ENCODE measurements at places on chromosomes 4 and X.

- no peak for DNase-seq
Measured at GRCh38 chr4:30720661-30721184, 554 bp downstream of the PCDH7 start.

- DNase-seq = no peak
Measured at GRCh38 chr4:89434364-89434988, 126.9 kb upstream of the GPRIN3 start.

DNA sequence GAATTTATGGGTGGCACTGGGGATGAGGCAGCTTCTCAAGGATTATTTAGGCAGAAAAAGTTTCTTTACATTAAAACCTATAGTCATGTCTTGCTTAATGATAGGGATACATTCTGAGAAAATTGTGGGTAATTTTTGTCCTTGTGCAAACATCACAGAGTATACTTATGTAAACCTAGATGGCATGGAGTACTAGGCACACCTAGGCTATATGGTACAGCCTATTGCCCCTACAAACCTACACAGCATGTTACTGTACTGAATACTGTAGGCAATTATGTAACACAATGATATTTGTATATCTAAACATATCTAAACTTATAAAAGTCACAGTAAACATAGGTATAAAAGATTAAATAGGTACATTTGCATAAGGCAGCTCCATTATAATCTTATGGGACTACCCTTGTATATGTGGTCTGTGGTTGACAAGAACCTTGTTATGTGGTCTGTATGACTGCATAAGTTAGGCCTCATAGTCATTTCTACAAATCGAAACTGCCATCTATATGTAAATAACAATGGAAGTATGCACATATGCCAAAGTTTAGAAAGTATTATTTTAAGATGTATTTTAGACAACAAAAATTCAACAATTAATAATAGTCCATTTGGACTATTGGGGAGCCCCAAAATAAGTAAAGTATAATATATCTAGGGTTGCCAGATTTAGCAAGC lies 87.3 kb downstream of the CFAP299 start:
- DNase-seq = no peak

DNA sequence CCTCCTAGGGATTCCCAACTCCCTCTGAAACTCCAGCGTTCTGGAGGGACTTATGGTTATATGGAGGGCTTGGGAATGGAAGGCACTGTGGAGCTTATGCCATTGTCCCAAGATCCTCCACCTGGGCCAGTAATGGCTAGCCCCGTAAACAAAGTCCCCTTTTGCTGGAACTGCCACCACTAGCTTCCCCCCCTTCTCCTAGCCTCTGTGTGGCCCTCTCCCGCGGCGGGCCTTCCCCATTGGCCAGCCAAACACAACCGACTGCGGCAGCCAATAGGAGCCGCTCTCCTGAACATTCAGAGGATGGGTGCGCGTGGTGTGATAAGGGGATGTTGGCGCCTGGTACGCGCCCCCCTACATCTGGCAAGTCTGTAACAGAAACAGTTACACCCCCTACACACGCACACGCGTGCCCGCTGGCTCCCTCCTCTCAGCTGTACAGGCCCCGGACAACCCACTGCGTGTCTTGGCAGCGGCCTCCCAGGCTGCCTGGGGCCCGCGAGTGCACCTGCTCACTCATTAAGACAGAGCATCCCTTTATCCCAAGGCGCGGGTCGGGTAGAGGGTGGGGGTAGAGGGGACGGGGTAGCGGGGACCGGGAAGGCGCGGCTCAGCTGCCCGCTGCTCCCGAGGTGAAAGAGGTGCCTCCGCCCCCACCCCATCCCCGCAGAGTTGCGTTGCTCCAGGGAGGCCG lies 863 bp upstream of the RAB33A start:
- no peak for DNase-seq

DNA sequence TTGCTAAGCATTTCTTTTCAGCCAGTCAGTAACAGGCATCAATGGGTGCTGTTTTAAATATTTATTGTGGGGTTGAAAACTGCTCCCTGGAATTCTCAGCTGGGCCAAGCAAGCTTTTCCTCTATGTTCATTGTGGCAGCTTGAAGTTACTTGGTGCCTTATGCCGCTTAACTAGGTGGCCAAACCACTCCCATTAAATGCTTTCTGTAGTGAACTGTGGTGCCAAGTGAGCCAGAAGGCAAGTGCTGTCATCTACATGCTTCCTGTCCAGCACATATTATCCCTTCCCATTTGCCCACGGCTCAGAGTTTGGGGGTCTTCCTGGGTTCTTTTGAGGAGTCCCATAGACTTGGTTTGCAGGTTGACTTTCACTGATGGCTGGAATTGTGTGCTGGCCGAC lies 64.8 kb downstream of the TAB3 start:
- DNase-seq = no peak

GRCh38 chrX:24979081-24979480 lies 36.7 kb downstream of the ARX start:
- DNase-seq = no peak

- DNase-seq = no peak
Measured at GRCh38 chrX:25343060-25343459, 327.3 kb upstream of the ARX start.

GRCh38 chr4:165965503-165965902 lies 92.5 kb downstream of the TLL1 start:
- no peak for DNase-seq

GRCh38 chr4:2799971-2800690 lies 7.2 kb downstream of the SH3BP2 start:
- DNase-seq = no peak

DNA sequence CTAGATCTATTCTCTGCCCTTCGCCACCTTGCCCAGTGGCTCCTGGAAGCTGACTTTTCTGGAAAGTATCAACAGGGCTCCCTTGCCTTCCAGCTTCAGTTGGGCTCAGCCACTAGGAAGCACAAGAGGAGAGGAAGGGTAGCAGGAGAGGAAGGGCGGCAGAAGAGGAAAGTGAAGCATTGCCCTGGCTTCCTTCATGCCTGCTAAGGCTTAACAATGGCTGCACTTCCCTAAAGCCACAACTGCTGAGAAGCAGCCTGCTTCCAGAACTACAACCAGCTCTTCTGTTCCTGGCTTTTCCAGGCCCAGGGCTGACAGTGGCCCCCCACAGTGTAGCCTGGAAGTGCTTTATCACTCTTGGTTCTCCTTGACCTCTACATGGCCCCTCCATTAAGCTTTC lies 29.1 kb upstream of the PGM2 start:
- no peak for DNase-seq

Data from stimulated activated CD4-positive, alpha-beta T cell treated with anti-CD3 and anti-CD28 coated beads, TNF-alpha, amount 100 ng/mL, for 1 hour (primary cell).